ENCODE measurements at places on chromosomes 5 and 9.

GRCh38 chr5:143564417-143564816, 160.9 kb upstream of the NR3C1 start:
- DNase-seq, result no peak

- no peak for DNase-seq
These were observed 93.9 kb downstream of the SLC25A46 start for GRCh38 chr5:110832683-110833082.

- no peak for DNase-seq
These were observed 62.2 kb downstream of the RNF38 start for GRCh38 chr9:36337865-36338264.

DNA sequence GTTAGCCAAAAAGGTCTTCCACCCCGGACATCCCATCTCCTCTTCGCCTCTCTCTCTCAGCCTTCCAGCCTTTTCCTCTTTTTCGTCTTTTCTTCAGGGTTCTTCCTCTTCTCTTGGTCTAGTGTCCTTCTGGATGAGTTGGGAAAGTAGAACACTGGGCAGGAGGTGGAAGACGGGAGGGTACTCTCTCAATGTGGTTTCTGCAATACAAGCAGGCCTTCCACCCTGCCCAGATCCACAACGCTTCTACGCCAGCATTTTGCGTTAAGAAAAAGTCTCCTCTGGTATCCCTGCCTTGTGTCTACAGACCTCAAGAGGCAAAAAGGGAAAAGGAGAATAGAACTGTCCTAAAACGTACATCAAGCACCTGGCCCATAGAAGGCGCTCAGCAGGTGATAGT, 587.8 kb downstream of the BNC2 start:
- no peak for DNase-seq

- DNase-seq, result no peak
These were observed 389.6 kb downstream of the KIAA0825 start for GRCh38 chr5:94228791-94229190.

DNA sequence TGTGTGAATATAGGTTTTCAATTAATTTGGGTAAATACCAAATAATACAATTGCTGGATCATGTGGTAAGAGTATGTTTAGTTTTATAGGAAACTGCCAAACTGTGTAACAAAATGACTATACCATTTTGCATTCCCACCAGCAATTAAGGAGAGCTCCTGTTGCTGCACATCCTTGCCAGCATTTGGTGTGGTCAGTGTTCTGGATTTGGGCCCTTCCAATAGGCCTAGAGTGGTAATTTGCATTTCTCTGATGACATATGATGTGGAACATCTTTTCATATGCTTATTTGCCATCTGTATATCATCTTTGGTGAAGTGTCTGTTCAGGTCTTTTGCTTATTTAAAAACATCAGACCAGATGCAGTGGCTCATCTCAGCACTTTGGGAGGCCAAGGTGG, 11.6 kb upstream of the RFK start:
- DNase-seq, result no peak
